ENCODE measurements at places on chromosomes 16 and 17.

- no peak for DNase-seq
Measured at GRCh38 chr17:17983776-17984175, 11.1 kb downstream of the DRC3 start.

DNA sequence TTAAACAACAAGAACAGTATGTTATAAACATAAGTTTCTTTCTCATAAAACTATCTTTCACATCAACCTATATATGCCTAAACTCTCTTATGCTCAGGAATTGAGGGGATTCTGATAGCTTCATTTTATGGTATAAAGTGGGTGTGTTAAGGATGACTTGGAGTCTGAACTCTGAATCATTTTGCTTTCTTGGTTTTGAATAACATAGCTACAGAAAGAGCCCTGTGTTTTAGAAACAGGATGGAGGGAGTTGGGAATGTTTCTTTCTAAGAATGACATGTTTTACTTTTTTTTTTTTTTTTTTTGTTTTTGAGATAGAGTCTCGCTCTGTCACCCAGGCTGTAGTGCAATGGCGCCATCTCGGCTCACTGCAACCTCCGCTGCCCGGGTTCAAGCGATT lies 50.1 kb downstream of the RHOT1 start:
- DNase-seq = no peak

DNA sequence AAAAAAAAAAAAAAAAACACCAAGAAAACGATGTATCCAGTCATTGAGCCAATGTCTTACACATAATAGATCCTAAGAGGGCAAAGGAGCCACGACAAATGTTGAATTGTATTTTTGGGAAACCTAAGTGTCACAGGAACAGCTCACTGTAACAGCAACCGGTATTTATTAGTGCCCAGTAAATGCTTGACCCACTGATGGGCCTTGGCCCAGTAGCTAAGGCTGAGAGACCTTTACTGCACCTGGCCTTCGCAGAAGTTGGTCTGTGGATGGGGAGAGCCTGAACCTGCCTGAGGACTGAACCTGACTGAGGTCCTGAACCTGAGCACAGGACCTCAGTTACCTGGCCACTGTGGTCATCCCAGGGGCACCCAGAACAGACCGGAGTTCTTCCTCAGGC lies 65.0 kb upstream of the TBX2 start:
- no peak for DNase-seq

DNA sequence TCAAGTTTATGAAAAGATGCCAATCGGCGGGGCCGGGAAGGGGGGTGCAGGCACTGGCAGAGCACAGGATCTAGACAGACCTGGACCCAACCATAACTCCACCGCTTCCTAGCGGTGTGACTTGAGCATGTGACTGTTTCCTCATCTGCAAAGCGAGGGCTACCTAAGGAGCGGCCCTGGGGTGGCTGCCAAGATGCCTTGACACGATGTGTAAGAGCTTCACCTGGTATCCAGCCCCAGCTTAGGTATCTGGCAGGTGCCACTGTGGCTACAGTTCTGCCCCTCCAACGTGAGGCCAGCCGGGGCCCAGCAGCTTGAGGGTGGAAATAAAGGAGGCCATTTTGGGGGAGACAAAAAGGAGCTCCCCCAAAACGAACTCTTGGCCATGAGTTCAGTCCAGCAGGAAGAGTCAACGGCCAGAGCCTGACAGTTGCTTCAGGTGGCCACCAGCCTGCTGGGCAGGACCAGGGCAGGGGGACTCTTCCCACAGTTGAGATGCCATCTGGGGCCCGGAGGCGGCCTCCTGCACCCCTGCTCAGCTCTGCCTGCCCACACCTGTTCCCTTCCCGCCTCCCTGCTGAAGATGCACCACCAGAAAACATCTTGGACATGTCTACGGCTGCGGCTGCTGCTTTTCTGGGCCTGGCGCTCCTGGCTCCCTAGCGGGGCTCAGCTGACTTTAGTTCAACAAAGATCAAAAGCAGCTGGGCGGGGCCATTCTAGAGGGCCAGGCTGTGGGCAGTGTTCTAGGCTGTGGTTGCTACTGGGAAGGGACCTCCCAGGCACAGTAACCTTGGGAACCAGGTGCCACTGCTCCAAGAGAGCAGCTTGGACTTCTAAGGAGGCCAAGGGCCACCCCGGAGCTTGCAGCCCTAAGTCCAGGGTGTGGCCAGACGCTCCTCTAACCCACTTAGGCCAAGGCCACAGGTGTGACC lies 3.4 kb upstream of the MTSS2 start:
- DNase-seq = no peak

GRCh38 chr17:39165178-39165840 lies 652 bp downstream of the ARL5C start:
- no peak for DNase-seq

DNA sequence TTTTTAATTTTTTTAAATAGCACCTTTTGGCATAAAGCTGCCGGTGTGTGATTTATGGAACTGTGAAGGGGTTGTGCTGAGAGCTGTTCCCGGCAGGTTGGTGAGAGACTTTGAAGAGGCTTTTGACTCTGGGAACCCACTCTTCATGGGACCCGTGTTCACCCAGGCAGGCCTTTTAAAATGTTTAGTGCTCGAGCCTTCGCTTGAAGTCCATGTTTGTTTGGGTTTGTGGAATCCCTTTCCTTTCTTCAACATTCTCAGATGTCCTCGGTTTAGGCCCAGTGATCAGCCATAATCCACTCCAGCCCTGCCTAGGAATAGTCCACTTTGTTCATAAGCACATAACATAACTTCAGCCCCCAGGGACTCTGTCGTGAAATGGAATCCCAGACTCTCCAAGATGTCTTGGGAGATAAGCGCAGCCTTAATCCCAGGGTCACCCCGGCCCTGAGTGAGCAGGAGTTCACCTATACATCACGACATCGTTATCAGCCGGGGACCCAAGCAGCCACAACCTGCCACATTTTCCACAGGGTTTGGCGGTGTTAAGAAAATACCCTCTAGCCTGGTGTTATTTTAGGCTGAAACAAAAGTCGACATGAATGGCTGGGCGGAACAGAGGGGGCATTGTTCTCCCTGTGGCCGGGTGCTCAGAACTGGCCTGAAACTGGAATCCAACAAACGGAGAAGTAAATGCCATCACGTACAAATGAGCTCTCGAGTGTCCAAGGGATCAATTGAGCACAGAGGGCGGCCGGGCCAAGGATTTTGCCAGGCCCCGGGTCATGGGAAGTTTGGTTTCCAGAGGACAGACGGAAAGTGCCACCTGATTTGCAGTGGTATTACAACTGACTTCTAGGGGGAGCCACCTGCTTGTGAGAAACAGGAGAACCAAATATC lies 145.7 kb upstream of the IRX3 start:
- no peak for DNase-seq
